ENCODE measurements at places on chromosomes 7 and 10. TPM values are rescaled to one million over a fixed set of nuclear protein-coding genes. Genes with fewer than 3 reads are reported as not detected.

DNA sequence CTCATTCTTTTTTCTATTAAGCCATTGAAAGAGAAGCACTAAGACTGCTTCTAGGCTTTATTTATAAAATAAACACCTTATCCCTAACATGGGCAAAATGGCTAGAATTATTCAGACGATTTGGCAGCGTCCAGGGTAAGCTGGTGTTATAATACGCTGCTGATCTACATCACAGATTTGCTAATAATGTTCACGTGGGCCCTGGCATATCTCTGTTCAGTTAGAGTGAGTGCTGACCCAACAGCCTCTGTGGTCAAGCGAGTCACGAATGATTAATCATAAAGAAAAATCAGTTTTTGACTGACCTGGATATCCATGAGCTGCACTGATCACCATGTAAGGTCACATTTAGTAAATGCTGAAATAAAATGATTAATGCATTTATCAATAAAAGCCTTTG is 28.4 kb upstream of the CBLL1 start:
- DNase-seq = peak; percentile 9

DNA sequence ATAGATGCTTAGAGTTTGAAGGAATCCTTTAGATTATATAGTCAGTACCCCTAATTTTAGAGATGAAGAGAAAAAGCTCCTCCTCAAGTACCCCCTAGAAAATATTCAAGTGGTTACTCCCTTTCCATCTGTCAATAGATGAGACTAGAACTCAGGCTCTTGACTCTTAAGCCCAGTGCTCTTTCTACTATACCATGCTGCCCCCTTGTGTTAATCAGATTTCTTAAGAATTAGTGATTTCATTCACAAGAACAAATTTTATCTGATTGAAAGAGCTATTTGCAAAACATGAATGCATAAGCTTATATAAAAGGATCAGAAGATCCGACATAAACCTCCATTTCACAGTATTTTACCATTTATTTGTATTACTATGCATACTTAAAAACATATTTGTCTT is 179.3 kb downstream of the TFEC start:
- DNase-seq = peak; percentile 30

- no peak for DNase-seq
These were observed 389.1 kb upstream of the COBL start for GRCh38 chr7:51705701-51706100.

DNA sequence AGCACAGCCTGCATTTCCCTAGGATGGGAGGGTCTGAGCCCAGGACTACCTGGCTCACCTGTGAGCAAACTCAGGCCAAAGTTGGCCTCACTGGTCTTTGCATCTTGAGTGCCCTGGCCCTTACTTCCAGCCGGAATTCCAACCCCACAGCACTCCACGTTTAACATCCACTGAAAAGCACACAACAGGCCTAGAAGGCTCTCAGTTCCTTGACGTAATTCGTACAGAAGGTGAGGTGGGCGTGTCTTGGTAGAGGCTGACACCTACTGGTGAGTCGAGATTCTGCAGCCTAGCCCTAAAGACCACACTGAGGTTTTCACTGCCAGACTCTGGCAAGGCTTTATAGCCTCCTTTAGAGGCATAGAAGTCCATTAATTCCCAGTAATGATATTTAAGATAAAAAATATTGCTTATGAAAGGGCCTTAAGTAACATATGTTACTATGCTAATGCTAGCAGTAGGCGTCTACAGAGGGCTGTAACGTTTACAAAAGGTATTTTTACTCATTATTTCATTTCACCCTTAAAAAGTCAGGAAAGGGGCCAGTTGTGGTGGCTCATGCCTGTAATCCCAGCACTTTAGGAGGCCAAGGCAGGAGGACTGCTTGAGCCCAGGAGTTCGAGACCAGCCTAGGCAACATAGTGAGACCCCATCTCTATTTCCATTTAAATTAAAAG is 95.8 kb downstream of the HIP1 start:
- peak; percentile 13 for DNase-seq

DNA sequence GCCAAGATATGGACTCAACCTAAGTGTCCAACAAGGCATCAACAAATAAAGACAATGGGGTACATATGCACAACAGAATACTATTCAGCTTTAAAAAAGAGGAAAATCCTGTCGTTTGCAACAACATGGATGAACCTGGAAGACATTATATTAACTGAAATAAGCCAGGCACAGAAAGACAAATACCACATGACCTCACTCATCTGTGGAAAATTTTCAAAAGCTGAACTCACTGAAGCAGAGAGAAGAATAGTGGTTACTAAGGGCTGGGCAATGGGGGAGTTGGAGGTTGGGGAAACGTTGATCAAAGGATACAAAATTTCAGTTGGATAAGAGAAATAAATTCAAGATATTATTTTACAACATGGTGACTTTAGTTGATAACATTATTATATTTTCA is 221.4 kb upstream of the PITRM1 start:
- DNase-seq = no peak

OR2A12 gene
- not detected for total RNA-seq

GRCh38 chr10:69760072-69760471 is 41.6 kb upstream of the COL13A1 start:
- no peak for DNase-seq

- DNase-seq = no peak
These were observed 139.5 kb downstream of the KMT2E start for GRCh38 chr7:105153531-105153930.

CLDN4 gene
- total RNA-seq = 8.1 TPM

DNA sequence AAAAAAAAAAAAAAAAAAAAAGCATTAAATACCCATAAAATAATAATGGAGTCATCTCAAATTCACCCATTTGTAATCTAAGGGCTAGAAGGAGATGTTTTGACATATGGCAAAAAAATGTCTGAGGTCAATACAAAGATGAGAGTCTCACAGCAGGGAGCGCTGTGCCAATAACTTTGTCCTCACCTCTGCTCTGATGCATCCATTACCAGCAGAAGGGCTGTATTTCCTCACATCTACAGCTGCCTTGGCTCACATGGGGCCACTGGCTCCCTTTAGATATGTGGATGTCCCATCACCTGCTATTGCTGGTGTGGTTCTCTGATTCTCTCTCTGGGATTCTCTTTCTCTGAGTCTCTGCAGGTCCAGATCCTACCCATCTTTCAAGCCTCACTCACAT is 90.3 kb upstream of the FAM133B start:
- DNase-seq = no peak

DNA sequence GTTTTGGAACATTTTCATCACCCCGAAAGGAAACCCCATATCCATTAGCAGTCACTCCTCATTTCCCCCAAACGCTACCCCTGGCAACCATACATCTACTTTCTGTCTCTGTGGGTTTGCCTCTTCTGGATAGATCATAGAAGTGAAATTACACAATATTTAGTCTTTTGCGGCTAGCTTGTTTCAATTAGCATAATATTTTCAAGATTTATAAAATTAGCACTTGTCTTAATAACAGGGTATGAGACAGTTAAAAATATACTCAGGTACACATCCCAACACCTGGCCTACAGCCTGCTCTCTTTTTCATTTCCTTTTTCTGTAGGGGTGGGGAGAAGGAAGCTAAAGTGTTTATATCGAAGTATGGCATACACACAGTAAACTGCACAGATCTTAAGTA is 81.4 kb upstream of the LRGUK start:
- no peak for DNase-seq

- no peak for DNase-seq
These were observed 9.0 kb upstream of the ADCYAP1R1 start for GRCh38 chr7:31043051-31043471.

GRCh38 chr10:6501931-6502330 is 78.1 kb downstream of the PRKCQ start:
- peak; percentile 97 for DNase-seq

DNA sequence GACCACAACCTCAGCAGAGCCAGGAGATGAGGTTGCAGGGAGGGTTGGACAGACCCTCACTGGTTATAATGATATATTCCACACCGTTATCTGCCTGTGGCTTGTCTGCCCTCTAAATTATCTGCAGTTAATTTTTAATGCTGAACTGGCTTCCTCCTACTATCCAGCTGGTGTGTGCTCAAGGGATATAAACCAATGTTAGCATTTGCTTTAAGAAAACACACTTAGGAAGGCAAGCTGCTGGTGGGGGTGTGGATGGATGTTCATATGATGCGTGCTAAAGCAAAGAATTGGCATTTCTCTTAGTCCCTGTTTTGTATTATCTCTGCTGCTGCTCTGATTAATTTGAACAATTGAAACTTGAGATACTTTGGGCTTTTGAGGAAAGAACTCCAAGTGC is 132.2 kb upstream of the NPVF start:
- DNase-seq = no peak

TLL2 gene
- total RNA-seq = 0.60 TPM

STEAP1 gene
- 23.4 TPM for total RNA-seq
